ENCODE measurements at places on chromosomes 1 and 21.

GRCh38 chr21:28696844-28697410, 295.8 kb downstream of the LTN1 start:
- no peak for DNase-seq

DNA sequence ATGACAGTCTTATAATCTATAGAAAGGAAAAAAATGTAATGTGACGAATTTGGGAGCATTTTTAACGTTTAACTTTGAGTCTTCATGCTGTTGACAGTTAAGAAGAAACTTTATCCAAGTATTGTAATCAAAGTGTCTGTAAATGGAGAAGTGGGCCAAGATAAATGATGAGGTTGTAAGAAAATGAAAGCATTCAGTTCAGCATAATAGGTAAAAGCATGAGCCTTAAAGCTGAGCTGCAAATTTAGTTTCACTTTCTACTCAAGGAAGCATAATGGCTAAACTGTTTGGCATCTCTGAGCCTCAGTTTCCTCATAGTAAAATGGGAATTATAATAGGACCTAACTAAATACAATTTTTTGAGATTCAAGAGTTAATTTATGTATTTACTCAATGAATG, 1554.8 kb downstream of the KCNT2 start:
- DNase-seq: no peak

GRCh38 chr1:63981408-63981773, 207.6 kb downstream of the ROR1 start:
- no peak for DNase-seq

GRCh38 chr1:58363585-58363984, 182.9 kb downstream of the OMA1 start:
- no peak for DNase-seq

DNA sequence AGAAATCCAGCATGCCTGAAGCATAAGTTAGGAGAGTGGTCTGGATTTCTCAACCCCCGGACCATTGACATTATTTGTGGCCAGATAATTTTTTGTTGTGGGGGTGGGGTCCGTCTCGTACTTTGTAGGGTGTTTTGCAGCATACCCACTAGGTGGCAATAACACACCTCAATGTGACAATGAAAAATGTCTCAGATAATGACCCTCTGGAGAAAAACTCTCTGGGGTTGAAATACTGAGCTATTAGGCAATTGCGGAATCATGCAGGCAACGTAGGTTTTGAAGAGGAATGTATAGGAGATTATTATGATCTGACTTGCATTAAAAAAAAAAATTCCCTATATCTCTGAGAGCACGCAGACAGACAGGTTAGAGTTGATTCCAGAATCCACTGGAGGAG, 25.3 kb upstream of the RRP15 start:
- DNase-seq: no peak

DNA sequence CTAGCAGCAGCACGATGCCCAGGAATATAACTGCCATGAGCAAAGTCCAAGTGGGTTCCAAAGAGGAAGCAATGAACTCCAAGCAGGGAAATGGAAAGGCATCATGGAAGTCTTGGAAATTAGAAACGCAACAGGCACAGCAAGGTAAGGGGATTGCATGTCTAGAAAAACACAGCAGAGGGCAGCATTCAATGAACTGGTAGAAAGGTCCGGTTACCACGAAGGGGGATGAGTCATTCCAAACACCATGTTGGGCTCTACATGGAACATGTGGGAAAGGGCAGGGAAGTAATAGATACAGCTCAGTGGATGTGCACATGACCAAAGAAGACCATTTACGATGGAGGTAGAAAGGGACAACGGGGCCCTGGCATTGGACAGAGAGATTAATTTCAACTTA, 36.4 kb downstream of the RXRG start:
- DNase-seq: no peak

Data from D721Med (cell line).